Activated B cell treated with CpG ODN at 0.5 μM for 24 hours (primary cell): ENCODE measurements at places on chromosomes 4 and X. TPM values are rescaled to one million over a fixed set of nuclear protein-coding genes. Genes with fewer than 3 reads are reported as not detected.

ZNF711 gene
- total RNA-seq, result 3.5 TPM in 2 replicates

XK gene
- total RNA-seq, result 0.11 and 0.24 TPM in 2 replicates

RGN gene
- total RNA-seq, result 0.24 and 0.27 TPM in 2 replicates

NRK gene
- not detected in 2 replicates for total RNA-seq

ARSH gene
- total RNA-seq, result not detected in 2 replicates
